Dorsolateral prefrontal cortex (tissue), 122 donors: ENCODE measurements at places on chromosomes 2 and 18. TPM values are rescaled to one million over a fixed set of nuclear protein-coding genes. Genes with fewer than 3 reads are reported as not detected.

Gene ANKRD62
- total RNA-seq: 3.0 TPM

Gene PSMD1
- total RNA-seq: 126 TPM

Gene C2orf15
- total RNA-seq: 3.5 TPM

Gene ANKRD30B
- 4.0 TPM for total RNA-seq

Gene NAT8
- not detected for total RNA-seq

Gene RNF125
- total RNA-seq: 4.0 TPM

Gene ASTL
- total RNA-seq: not detected

Gene CFAP221
- 42.4 TPM for total RNA-seq

Gene FLACC1
- total RNA-seq: 14.6 TPM

Gene RAB6C
- total RNA-seq: 4.4 TPM
